ENCODE measurements at places on chromosomes 2 and 18. TPM values are rescaled to one million over a fixed set of nuclear protein-coding genes. Genes with fewer than 3 reads are reported as not detected.

DNA sequence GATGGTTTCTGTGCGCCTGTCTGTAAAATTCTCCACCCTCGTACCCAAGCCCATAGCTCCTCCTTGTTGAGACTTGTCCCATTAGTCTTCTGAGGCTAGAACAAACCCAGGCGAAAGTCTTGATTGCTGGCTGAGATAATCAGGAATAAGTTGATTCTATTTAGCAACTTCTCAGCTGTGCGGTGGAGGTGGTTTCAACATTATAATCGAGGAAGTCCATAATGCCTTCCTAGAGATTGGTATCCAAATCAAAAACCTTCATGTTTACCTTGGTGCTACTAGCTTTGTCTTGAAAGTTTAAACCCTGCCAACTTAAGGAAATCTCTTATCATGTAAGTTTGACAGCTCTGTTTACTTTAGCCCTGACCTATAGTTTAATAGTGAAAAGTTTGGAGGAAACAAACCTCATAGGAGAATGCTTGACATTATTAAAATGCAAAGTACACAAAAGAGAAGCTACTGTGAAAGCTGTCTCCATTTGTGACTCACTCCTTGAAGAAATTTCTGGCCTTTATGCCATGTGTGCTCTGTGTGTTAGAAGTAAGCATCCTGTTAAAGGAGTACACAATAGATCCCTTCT is 36.6 kb upstream of the DSC1 start:
- DNase-seq = no peak
- H3K4me3 ChIP-seq = no peak overlapping the region
- H3K27me3 ChIP-seq = no peaks in the 10 kb centered on the region
- H3K4me1 ChIP-seq = no peaks in the 10 kb centered on the region

- peaks cover 33% of the 10 kb centered on the region for H3K4me1 ChIP-seq
- no peak for DNase-seq
- no peak overlapping the region for H3K4me3 ChIP-seq
- H3K27me3 ChIP-seq = no peaks in the 10 kb centered on the region
- H3K36me3 ChIP-seq = no peaks in the 10 kb centered on the region
- no peak overlapping the region for H3K27ac ChIP-seq
Observed at GRCh38 chr2:100814043-100814442, 5.9 kb upstream of the NPAS2 start.

M1AP gene
- total RNA-seq = not detected

DNA sequence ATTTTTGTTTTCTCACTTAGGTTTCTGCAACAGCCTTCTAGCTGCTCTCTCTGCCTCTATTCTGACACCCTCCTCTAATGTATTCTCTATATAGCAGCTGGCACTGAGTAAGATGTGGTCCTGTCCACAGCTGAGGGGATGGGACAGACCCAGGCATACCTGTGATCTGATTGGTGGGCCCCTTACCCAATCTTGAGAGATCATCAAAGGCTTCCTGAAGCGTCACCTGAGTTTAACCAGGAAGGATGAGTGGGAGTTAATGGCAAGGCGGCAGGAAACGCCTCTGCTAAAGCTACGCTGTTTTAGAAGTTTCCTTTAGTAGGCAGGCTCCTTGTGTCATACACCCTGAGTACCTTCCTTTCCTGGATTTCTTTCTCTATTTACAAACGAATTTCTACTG is 5.7 kb upstream of the TET3 start:
- H3K4me1 ChIP-seq = peaks cover 33% of the 10 kb centered on the region
- peak overlapping the region; percentile 43 for H3K4me3 ChIP-seq
- no peaks in the 10 kb centered on the region for H3K36me3 ChIP-seq
- peak; percentile 76 for DNase-seq

Data from naive thymus-derived CD4-positive, alpha-beta T cell (primary cell).